ENCODE measurements at places on chromosomes 16 and 17. TPM values are rescaled to one million over a fixed set of nuclear protein-coding genes. Genes with fewer than 3 reads are reported as not detected.

The TBC1D3D gene
- 0.35 TPM for total RNA-seq

The RPRML gene
- not detected for total RNA-seq

DNA sequence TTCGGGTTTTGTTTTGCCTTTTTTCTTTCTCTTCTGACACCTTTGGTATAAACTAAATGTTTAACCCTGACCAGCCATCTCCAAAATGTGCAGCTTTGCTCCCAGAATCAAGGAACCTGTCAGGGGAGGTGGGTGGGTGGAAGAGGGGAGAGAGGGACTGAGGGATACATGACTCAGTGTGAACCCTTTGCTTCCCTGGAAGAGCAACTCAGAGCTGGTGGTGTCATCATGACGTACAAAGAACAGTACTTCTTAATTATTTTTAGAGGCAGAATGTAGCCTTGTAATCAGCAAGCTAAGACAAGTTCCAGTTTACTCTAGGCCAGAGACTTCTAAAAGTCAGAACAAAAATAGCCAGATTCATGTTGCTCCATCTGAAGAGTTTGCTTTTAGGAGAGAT, 119.6 kb upstream of the HAS3 start:
- no peak for DNase-seq

DNA sequence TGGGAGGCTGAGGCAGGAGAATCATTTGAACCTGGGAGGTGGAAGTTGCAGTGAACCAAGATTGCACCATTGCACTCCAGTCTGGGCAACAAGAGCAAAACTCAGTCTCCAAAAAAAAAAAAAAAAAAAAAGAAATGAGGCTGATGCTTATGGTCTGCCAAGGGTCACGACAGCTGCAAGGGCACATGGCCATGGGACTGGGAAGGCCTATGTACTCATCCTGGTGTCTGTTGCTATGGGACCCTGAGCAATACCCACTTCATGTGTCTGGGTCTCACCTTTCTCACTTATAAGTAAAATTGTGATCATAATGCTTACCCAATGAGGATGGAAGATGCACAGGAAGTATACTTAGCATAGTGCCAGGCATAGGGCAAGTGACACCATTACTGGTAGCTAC, 16.6 kb downstream of the MIEF2 start:
- DNase-seq: no peak
